Mesothelial cell of epicardium (in vitro differentiated cells): ENCODE measurements at places on chromosomes 13 and 19. TPM values are rescaled to one million over a fixed set of nuclear protein-coding genes. Genes with fewer than 3 reads are reported as not detected.

Gene WASF3
- 18.0 to 19.4 TPM (median 18.9 TPM) in 3 replicates for total RNA-seq

Gene UNC13A
- total RNA-seq = 0.41 to 1.1 TPM (median 0.60 TPM) in 3 replicates

Gene LYPD3
- 2.6 to 4.4 TPM (median 3.4 TPM) in 3 replicates for total RNA-seq

- DNase-seq = no peak
Observed at GRCh38 chr13:78680115-78680561, 21.2 kb upstream of the OBI1 start.

DNA sequence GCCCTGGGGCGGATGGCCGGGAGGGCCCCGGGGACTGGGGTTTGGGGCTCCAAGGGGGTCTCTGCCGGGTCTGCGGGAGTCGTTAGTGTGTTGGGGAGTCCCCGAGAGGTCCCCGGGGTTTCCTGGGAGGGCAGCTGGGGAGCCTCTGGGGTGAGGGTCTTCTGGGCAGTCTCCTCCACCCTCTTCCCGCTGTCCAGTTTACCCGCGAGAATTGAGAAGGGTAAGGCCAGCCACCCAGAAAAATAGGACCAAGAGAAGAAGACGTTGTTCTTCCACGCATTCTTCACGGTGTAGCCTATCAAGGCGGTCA lies 1.0 kb upstream of the ETFB start:
- peak; percentile 63 for DNase-seq

DNA sequence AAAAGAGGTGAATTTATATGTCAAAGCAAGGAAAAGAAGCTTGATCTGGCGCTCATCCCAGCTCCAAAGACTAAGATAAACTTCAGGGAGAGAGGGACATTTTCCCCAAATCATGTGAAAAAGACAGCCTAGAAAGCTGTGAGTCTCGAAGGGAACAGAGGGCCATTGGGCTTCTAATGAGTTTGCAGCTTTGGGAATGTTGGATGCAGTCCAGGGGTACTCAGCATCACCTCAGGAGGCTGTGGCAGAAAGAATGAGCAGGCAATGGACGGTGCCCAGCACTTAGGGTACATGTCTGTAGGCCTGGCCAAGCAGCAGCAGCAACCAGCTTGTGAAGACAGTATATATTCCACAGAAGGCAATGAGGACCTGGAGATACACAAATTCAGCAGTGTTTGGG lies 25.7 kb upstream of the WASF3 start:
- no peak for DNase-seq
